ENCODE measurements at places on chromosomes 16 and 17. TPM values are rescaled to one million over a fixed set of nuclear protein-coding genes. Genes with fewer than 3 reads are reported as not detected.

DNA sequence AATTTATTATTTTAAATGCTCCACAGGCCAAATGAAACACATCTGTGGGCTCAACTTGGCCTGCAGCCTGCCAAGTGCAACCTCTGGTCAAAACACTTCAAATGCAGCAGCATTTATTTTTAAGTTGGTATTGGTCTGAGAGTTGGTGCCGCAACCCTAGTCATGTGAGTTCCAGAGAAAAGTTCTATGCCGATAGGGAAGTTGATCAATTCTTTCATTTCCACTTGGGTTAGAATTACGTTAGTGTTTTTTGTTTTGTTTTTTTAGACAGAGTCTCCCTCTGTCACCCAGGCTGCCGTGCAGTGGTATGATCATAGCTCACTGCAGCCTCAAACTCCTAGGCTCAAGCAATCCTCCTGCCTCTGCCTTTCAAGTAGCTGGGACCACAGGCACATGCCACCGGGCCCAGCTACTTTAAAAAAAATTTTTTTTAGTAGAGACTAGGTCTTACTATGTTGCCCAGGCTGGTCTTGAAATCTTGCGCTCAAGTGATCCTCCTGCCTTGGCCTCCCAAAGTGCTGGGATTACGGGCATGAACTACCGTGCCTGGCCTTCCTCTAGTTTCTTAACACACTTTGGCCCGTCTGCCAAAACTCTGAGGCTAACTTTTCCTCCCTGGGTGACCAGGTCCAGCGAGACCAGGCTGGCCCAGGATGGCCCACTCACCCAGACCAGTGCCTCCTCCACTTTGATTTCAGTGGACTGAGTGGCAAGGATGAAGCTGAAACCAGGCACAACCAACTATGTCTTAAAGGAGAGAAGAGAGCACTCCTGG, 221.1 kb downstream of the MRTFB start:
- DNase-seq: no peak

- no peak for DNase-seq
These were observed 82.4 kb downstream of the PLCG2 start for GRCh38 chr16:81861503-81861902.

DNA sequence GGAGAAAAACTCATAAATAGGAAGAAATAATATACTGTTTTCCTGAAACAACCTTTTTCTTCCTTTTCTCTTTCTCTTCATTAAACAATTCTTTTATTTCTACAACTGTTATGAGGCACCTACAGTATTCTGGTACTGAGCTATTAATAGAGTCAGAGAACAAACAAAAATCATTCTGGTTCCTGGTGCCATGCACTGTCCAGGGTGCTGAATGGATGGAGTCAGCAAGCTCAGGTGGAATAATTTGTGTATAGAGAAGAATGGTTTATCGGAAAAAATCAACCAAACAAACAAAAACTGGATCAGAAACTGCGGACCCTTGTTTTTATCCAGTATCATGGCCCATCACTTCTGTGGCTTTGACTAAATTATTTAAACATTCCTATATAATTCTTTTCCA, 430.3 kb upstream of the GOT2 start:
- no peak for DNase-seq

- no peak for DNase-seq
These were observed 21.0 kb upstream of the FZD2 start for GRCh38 chr17:44536090-44536953.

GRCh38 chr16:17776888-17777287, 306.1 kb upstream of the XYLT1 start:
- no peak for DNase-seq

DNA sequence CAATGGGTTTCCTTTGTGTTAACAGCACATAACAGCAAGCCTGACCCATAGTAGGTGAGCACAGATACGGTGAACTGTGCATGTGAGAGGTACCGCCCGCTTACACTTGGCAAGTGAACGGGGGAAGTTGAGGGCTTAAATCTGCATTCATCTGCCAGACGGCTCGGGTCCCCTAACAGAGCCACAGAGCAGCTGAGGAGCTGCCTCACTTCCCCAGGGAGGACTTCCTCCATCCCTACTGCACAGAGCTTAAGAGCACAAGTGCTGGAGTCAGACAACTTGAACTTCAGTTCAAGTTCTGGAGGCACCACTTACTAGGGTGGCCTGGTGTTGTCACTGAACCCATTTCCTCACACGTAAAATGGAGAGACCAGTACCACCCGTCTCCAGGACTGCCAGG, 13.4 kb downstream of the RAB5C start:
- DNase-seq: no peak

The CYGB gene
- total RNA-seq: 34.2 TPM

The PNMT gene
- 7.1 TPM for total RNA-seq

The ENPP7 gene
- total RNA-seq: not detected

Data from Right ventricle myocardium superior (tissue), 1 donor.